NCI-H1436 treated with DMSO at 0.1 percent for 48 hours (cell line): ENCODE measurements at places on chromosomes 6 and 20.

DNA sequence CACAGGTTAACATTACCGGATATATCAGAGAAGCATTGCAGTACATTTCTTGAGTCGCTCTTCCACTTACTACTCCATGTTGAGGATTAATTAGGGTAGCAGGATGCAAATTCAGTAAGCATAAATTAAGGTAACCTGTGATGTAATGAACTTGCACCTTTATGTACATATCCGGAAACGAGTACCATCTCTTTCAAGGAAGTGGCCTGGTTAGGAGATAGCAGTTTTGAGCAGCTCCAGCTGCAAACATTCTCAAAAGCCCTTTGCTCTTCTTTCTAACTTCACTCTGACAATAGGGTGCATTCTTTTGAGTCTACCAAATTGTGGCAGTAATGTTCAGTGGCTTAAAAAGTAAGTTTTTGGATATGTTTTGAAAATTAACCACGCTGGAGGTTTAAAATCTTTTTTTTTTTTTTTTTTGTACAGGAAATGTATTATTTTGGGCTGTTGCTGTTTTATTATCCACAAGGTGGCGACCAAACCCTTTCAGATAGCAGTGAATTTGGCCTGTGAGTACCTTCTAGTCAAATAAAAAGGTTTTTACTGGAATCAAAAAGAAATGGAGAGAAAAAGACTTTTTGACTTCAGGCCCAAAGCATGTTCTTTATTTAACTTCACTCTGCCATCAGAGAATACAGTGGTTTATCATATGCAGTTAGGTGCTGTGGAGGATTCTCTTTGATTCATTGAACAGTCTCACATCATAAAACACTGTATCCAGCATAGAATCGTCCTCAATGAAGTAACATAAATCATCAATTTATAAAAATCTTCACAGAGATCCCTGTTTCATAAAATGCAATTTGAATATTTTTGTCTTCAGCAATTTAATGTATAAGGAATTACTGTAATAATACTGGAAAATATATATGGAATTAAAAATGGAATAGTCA, 8.9 kb downstream of the FAM217B start:
- DNase-seq: no peak

DNA sequence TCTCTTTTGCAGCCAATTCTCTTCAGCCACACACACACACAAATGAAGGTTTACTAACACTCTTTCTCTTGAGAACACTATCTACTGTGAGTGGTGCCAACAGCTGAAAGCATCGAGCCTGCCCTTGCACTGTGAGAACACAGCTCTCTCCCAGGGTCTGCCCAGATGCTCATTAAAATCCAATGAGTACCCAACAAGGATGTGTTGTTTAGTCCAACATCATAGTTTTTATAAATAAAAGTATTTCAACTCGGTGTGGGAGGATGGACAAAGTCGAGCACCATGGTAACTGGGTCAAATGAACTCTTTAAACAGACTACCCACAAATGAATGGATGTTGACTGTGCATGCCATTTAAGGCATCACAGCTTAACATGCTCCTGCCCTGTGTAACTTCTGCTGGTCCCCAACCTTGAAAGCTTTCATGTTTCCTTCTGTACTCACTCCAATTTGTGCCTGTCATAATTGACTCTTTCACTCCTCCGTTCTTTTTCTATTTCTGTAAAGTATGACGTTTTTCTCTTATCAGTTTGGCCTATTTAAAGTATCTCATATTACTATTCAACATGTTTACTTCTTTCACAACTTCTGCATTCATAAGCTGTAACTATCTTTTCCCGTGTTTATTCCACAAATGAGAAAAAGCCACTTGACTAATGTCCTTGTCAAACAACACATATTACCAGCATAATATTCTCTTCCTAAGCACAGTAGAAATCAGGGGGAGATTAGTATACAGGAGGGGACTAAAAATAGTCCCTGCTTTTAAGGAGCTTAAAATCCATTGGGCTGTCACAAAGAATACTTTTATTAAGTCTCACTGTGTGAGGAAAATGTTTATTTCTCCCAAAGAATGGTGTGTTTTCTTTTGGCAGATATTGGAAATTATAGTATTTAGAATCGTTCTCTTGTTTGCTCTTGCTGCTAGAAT, 215.4 kb downstream of the RFPL4B start:
- no peak for DNase-seq

DNA sequence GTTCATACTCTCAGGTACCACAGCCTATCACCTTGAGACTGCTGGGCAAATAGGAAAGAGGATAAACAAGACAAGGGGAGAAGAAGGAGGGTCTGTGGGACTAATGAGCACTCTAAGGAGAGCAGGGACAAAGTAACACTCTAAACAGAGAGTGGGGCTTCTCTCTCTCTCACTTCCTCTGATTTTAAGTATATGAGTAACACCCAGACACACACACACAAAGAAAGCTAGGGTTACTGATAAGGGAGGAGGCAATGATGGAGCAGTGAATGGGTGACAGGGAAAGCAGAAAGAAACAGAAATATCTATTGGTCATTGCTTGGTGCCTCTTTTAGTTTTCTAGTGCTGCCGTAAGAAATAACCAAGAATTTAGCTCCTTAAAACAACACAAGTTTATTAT, 96.2 kb upstream of the RNF217 start:
- no peak for DNase-seq

- no peak for DNase-seq
Observed at GRCh38 chr6:38974389-38975151, 74.0 kb upstream of the GLP1R start.

GRCh38 chr6:3026791-3027626, 27.3 kb downstream of the NQO2 start:
- DNase-seq: no peak

- DNase-seq: no peak
Observed at GRCh38 chr6:31761343-31761742, 1.1 kb upstream of the SAPCD1 start.

- no peak for DNase-seq
Observed at GRCh38 chr20:51281521-51281920, 258.6 kb upstream of the KCNG1 start.

DNA sequence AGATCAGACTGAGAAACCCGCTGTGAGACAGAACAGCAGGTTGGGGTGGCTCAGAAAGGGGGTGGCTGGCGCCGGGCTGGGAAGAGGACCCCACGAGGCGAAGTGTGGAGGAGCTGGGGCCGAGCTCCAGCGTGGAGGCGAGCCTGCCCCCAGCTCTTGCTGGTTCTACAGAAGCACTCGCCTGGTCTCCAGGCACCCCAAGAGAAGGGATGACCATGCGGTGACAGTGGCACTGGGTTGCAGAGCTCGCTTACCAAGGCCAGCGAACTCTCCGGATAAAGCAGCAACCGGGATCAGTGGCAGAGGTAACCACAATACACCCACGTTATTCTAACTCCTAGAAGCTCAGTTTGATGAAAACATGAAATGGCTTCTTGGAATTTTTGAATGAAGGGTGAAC, 26.5 kb downstream of the THBS2 start:
- no peak for DNase-seq

GRCh38 chr6:119683031-119683430, 333.5 kb upstream of the MAN1A1 start:
- no peak for DNase-seq

GRCh38 chr6:9986273-9986672, 428.6 kb downstream of the TFAP2A start:
- DNase-seq: no peak

DNA sequence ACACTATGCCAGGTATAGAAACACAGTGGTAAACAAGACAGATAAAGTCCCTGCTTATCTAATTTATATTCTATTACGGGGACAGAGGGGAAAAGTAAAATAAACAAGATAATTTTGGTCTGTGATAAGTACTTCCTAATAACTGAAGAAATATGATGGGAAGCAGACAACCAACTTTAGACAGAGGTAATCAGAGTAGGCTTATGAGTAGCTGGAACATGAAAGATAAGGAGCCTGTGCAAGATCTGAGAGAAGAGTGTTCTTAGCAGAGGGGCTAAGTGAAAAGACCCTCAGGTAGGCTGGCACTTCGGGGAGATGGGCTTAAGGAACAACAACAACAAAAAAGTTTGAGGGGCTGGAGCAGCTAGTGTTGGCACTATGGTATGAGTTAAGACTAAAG, 4.1 kb downstream of the RNF8 start:
- no peak for DNase-seq

DNA sequence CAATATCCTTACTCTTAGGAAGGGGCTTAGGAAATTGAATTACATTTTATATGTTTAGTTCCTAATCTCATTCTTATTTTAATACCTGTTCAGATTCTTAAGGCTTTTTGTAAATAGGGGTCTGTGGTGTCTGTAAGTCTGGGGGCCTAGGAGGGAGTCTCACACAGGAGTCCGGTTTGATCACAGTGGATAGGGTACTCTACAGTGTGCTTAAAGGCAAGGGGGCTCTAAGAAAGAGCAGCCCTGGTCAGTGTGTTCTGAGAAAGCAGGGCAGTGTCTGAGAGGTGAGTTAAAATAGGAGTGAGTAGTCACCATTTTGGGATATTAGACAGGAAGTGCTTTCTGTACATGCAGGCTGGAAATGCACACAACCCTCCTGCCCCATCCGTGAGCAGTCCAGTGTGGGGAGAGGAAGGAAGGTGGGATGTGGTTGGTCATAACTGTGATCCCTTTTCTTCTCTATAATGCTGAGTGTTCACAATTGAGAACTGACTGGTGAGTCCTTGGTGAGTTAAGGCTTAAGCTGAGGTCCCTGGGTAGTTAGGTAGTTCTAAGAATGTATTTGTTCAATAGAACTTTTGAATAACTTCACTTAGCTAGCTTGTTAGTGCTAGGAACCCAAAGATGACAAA, 50.0 kb downstream of the CDKAL1 start:
- no peak for DNase-seq

DNA sequence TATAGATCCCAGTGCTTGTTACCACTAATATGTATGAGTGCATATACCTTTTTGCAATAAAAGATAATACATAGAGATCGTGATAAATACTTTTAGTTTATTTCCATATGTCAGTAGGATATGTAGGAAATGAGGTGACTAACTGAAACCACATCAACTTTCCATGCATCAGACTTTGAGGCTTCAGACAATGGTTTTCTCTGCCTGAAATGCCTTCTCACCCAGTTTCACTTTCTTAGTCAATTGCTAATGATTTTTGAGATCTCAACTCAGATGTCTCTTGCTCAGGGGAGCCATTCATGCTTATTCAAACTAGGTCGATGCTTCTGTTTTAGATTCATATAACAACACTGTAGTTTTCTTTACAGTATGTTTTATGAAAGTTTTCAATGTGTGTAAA, 626.6 kb upstream of the ADGRB3 start:
- DNase-seq: no peak

GRCh38 chr6:30749554-30750378, 5.4 kb upstream of the IER3 start:
- DNase-seq: no peak

- DNase-seq: no peak
Observed at GRCh38 chr6:140847262-140847645, 1285.5 kb upstream of the GJE1 start.

GRCh38 chr6:154112181-154112809, 73.3 kb downstream of the OPRM1 start:
- DNase-seq: no peak

- DNase-seq: no peak
Observed at GRCh38 chr6:158207422-158207788, 39.3 kb downstream of the GTF2H5 start.

GRCh38 chr20:8854571-8854970, 214.3 kb upstream of the PLCB4 start:
- no peak for DNase-seq

GRCh38 chr20:23374441-23374840, 12.5 kb downstream of the GZF1 start:
- no peak for DNase-seq

DNA sequence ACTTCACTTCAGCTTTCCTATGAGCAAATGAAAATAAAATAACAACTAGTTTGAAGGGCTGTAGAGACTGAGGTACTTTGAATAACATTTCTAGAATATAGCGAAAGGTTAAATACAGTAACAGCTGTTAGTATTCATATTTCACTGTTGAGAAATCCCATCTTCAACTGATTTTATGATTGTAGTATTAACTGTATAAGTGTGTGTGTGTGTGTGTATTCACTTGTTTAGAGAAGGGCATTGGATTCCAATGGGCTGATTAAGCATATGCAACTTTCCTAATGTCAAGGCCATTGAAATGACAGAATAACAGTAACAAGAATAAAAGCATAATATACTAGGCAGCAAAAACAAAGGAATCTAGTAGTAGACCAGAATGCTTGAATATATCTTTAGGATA, 957.5 kb upstream of the EPHA7 start:
- no peak for DNase-seq

GRCh38 chr6:108796875-108797274, 51.3 kb upstream of the ARMC2 start:
- no peak for DNase-seq

- no peak for DNase-seq
Observed at GRCh38 chr6:122714059-122714458, 65.5 kb upstream of the FABP7 start.

DNA sequence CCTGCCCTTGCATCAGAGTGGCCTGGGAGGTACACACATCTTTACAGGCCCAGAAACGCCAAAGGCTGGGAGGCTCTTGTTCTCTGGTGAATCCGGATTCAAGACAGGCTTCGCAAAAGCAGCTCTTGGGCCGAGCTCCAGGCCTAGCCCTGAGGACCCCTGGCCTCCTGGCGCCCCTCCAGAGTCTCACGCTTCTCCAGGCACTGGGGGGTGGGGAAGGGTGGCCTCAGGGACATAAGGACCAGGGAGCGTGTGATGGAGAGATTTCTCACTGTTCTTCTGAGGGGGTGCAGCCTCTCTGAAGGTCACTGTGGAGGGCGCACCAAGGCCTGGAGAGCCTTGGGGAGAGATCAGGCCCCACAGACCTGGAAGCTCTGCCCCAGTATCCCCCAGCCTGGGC, 349.2 kb downstream of the ZFAND3 start:
- no peak for DNase-seq

DNA sequence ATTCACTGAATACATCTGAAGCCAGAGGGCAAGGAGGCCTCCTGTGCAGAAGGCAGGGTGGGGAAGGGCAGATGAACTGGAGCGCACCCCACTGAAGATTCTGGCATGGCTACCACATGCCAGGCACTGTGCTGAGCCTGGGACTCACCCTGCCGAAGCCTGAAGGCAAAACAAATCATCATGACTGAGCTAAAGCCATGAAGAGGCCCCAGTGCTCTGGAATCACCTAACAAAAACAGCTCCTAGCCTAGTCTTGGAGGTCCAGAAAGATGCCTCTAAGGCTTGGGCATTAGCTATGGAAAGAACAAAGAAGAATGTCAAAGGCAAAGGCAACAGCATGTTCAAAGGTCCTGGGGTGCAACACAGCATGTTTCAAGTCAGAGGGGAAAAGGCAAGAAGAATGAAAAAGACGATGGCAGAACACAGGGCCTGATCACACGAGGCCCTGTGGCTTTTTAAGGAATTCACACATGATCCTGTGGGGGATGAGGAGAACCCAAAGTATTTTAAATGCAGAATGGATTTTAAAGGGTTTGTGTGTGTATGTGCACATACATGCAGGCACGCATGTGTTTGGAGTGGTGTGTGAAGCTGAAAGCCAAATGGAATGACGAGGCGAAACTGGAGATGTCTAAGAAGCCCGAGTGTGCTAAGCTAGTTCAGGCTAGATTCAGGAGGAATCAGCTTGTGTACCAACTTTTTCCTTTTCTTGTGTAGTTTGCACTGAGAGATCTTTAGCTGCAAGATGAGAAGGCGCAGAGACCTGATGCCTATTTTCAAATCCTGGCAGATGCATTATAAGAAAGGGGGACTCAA, 261.4 kb downstream of the ZNF217 start:
- DNase-seq: no peak
